Lower lobe of right lung (tissue), 2 donors: ENCODE measurements at places on chromosomes 1 and 21. TPM values are rescaled to one million over a fixed set of nuclear protein-coding genes. Genes with fewer than 3 reads are reported as not detected.

DNA sequence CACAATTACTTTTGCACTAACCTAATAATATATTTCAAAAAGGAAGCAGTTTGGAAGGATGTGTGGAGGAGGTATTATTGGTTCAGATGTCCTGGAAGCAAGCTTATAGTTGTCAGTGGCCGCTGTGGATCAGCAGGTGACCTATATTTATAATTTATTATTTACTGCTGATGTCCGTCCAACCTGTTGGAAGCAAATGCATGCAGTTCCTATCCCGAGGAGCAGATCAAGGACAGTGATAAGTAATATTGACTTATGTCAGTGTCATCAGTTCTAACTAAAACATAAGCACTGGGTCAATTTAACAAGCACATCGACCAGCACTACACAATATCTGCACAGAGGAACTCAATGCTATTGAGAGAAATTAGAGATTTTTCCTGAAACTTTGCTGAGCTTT, 270.1 kb downstream of the BRINP2 start:
- no peak for DNase-seq
- no peak overlapping the region for H3K4me3 ChIP-seq
- H3K36me3 ChIP-seq, result no peaks in the 10 kb centered on the region
- no peak overlapping the region for H3K27ac ChIP-seq
- H3K27me3 ChIP-seq, result no peaks in the 10 kb centered on the region
- no peaks in the 10 kb centered on the region for H3K4me1 ChIP-seq

- H3K36me3 ChIP-seq, result no peaks in the 10 kb centered on the region
- H3K27me3 ChIP-seq, result no peaks in the 10 kb centered on the region
- no peak overlapping the region for H3K27ac ChIP-seq
- no peak overlapping the region for H3K4me3 ChIP-seq
- H3K4me1 ChIP-seq, result peaks cover 4% of the 10 kb centered on the region
Observed at GRCh38 chr1:162008799-162009198, 14.9 kb downstream of the OLFML2B start.

- no peaks in the 10 kb centered on the region for H3K4me1 ChIP-seq
- H3K27me3 ChIP-seq, result no peaks in the 10 kb centered on the region
- no peak overlapping the region for H3K27ac ChIP-seq
- no peak for DNase-seq
Observed at GRCh38 chr1:75672108-75672507, 52.4 kb upstream of the ACADM start.

DNA sequence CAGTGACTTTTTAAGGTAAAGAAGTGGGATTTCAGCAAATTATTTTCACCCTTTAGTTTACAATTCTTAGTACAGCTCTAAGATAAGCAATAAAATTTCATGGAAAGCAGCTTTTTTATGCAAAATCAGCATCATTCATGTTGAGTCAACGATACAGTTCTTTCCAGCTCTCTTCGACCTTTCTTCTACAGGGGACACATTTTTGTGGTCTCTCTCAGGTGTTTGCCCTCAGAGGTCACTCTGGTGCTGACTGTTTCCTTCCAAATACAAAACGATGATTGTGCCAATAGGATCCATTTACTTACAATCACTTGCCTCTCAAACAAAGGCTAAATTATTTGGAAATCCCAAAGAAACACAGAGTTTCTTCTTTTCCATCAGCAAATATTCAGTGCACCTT, 51.0 kb downstream of the PSMG1 start:
- H3K36me3 ChIP-seq, result no peaks in the 10 kb centered on the region
- no peak for DNase-seq
- no peak overlapping the region for H3K4me3 ChIP-seq

- H3K36me3 ChIP-seq, result no peaks in the 10 kb centered on the region
- H3K4me3 ChIP-seq, result no peak overlapping the region
- peaks cover 30% of the 10 kb centered on the region for H3K4me1 ChIP-seq
- H3K27ac ChIP-seq, result no peak overlapping the region
- H3K27me3 ChIP-seq, result peaks cover 42% of the 10 kb centered on the region
- no peak for DNase-seq
Observed at GRCh38 chr1:31707711-31708110, 3.9 kb upstream of the COL16A1 start.

DNA sequence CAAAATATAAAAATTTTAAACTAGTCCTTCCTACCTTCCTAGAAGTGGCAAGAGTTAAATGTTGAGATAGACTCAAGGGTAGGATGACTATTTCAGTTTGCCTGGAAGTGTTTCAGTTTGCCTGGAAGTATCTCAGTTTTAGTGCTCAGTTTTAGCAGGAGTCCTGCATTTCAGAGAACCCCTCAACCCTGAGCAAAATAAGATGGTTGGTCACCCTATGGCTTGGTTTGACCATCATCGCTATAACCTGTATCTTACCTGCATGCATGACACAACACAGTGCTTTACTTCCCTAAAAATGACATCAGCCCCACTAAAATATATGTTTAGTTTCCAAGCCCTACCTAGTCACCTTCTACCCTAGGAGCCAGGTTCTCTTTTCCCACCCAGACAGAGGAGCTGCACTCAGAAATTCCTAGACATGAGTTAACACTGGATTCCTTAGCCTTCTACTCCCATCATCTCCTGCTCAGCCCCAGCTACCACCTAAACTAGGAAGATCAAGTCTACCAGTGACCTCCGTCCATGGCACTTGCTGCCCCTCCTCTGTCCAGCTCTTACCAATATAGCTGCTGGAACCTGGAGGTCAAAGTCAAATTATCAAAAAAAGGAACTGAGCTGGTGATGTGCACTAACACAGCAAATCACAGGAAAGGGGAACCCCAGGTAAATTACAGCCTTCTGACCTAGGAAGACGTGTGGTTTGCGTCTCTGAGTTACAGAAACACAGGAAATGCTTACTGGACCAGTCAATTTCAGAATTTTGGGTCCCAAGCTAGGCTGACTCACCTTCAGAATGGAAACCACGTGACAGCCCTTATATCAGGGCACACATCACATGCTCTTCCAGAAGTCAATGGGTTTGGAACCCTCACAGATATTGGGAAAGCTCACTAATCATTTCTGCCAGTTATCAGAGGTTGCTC, 2.2 kb upstream of the G0S2 start:
- no peaks in the 10 kb centered on the region for H3K27me3 ChIP-seq
- no peak for DNase-seq
- H3K4me3 ChIP-seq, result no peak overlapping the region
- H3K27ac ChIP-seq, result no peak overlapping the region
- H3K36me3 ChIP-seq, result no peaks in the 10 kb centered on the region
- H3K4me1 ChIP-seq, result peaks cover 36% of the 10 kb centered on the region

The GABRD gene
- 2.7 TPM for total RNA-seq

The SPRR2B gene
- total RNA-seq, result not detected

- H3K4me1 ChIP-seq, result peaks cover 48% of the 10 kb centered on the region
- DNase-seq, result no peak
- peaks cover 99% of the 10 kb centered on the region for H3K27me3 ChIP-seq
- no peaks in the 10 kb centered on the region for H3K36me3 ChIP-seq
Observed at GRCh38 chr1:90723590-90724108, 6.5 kb upstream of the BARHL2 start.

- H3K27me3 ChIP-seq, result no peaks in the 10 kb centered on the region
- no peak for DNase-seq
- peaks cover 40% of the 10 kb centered on the region for H3K36me3 ChIP-seq
- H3K4me1 ChIP-seq, result peaks cover 19% of the 10 kb centered on the region
- H3K27ac ChIP-seq, result no peak overlapping the region
- H3K4me3 ChIP-seq, result no peak overlapping the region
Observed at GRCh38 chr1:184822267-184822666, 67.6 kb upstream of the EDEM3 start.

- DNase-seq, result no peak
- H3K4me3 ChIP-seq, result no peak overlapping the region
- no peak overlapping the region for H3K27ac ChIP-seq
- no peaks in the 10 kb centered on the region for H3K4me1 ChIP-seq
- no peaks in the 10 kb centered on the region for H3K27me3 ChIP-seq
Observed at GRCh38 chr1:193931356-193931755, 744.9 kb upstream of the B3GALT2 start.

The ZBED6 gene
- total RNA-seq, result 33.4 TPM

GRCh38 chr1:59266927-59267293, 30.0 kb upstream of the FGGY start:
- no peak for DNase-seq
- H3K27me3 ChIP-seq, result no peaks in the 10 kb centered on the region
- no peaks in the 10 kb centered on the region for H3K36me3 ChIP-seq
- H3K27ac ChIP-seq, result no peak overlapping the region
- H3K4me3 ChIP-seq, result no peak overlapping the region
- no peaks in the 10 kb centered on the region for H3K4me1 ChIP-seq

The DDX20 gene
- 11.4 TPM for total RNA-seq

GRCh38 chr1:1779691-1780597, 1.7 kb upstream of the NADK start:
- peak overlapping the region; percentile 87 for H3K27ac ChIP-seq
- H3K27me3 ChIP-seq, result no peaks in the 10 kb centered on the region
- peak; percentile 82 for DNase-seq
- H3K4me3 ChIP-seq, result peak overlapping the region; percentile 87
- H3K4me1 ChIP-seq, result peaks cover 82% of the 10 kb centered on the region

GRCh38 chr1:200831091-200831490, 41.7 kb upstream of the GPR25 start:
- H3K4me1 ChIP-seq, result no peaks in the 10 kb centered on the region
- DNase-seq, result no peak
- no peaks in the 10 kb centered on the region for H3K27me3 ChIP-seq
- no peak overlapping the region for H3K4me3 ChIP-seq

DNA sequence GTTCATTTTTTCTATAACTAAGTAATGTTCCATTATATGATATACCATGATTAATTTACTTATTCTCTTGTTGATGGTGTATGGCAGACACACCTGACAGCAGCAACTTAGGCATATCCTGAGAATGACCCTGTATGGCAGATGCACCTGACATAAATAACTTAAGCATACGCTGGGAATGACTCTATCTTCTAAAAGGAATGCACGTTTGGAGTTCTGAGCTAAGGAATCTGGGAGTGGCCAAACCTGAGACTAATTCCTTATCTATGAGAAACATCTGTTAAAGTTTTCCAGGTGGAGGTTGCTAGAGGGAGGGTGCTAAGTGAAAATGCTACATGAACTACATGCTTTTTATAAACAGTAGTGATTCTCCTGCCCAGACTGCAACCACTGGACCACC, 96.7 kb upstream of the RGS18 start:
- no peak overlapping the region for H3K4me3 ChIP-seq
- DNase-seq, result no peak
- no peaks in the 10 kb centered on the region for H3K4me1 ChIP-seq
- H3K27ac ChIP-seq, result no peak overlapping the region

DNA sequence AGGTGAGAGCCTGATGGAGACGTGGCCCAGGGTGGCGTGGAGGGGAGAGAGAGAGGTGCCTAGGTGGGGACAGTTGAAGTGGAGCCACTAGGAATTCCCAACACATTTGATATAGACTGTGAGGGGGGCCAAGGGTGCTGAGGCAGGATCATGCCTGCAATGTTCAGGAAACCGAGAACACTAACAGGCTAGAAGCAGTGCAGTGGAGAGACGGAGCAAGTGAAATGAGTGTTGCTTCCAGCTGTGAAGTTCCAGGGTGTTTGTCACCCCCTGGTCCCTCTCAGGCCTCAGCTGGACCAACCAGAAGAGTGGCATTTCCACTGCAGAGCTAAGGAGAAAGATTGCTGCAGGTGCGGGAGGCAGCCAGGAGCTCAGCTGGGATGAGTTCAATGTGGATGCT, 127.1 kb downstream of the RIPK4 start:
- H3K27me3 ChIP-seq, result no peaks in the 10 kb centered on the region
- H3K36me3 ChIP-seq, result no peaks in the 10 kb centered on the region
- no peak overlapping the region for H3K4me3 ChIP-seq
- no peak overlapping the region for H3K27ac ChIP-seq
- H3K4me1 ChIP-seq, result no peaks in the 10 kb centered on the region

The RHOC gene
- total RNA-seq, result 126 TPM

GRCh38 chr1:38238294-38238693, 191.7 kb upstream of the POU3F1 start:
- H3K27me3 ChIP-seq, result no peaks in the 10 kb centered on the region
- no peaks in the 10 kb centered on the region for H3K4me1 ChIP-seq
- no peaks in the 10 kb centered on the region for H3K36me3 ChIP-seq
- DNase-seq, result no peak

DNA sequence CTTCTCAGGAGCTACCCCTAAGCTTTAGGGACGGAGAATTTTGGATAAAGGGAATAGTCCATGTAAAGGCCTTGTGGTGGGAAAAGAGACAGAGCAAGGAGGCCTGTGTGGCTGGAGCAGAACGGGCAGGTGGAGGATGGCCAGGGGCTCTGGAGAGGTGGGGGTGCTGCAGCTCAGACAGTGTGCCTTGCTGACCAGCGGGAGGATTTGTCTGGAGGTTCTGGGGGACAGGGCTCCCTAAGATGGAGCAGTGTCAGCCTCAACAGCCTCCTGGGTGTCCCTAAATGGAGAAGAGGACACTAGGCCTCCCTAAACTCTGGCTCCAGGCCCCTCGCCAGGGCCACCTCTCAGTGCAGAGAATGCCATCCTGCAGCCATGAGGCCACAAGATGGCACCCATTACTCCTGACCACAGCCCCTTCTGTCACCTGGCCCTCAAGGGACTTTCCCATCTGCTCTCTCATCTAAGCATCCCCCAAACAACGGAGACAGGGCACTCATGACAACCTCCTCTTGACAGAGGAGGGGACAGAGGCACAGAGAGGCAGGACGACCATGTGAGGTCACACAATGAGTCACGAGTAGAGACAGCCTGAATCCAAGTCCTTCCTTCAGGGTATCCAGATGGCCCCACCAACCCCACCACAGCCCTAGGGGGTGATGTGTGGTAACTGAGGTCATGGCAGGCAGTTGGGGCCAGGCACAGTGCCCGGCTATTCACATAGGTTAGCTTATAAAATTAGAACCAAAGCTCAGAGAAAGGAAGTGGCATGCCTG, 94.7 kb downstream of the DMRTB1 start:
- H3K36me3 ChIP-seq, result no peaks in the 10 kb centered on the region
- no peak overlapping the region for H3K4me3 ChIP-seq
- peak; percentile 28 for DNase-seq
- no peaks in the 10 kb centered on the region for H3K27me3 ChIP-seq

The JAM2 gene
- 36.2 TPM for total RNA-seq

- H3K27ac ChIP-seq, result peak overlapping the region; percentile 84
- H3K4me1 ChIP-seq, result peaks cover 54% of the 10 kb centered on the region
- DNase-seq, result peak; percentile 68
- H3K36me3 ChIP-seq, result no peaks in the 10 kb centered on the region
Observed at GRCh38 chr1:234969581-234970400, 158.8 kb downstream of the TOMM20 start.

DNA sequence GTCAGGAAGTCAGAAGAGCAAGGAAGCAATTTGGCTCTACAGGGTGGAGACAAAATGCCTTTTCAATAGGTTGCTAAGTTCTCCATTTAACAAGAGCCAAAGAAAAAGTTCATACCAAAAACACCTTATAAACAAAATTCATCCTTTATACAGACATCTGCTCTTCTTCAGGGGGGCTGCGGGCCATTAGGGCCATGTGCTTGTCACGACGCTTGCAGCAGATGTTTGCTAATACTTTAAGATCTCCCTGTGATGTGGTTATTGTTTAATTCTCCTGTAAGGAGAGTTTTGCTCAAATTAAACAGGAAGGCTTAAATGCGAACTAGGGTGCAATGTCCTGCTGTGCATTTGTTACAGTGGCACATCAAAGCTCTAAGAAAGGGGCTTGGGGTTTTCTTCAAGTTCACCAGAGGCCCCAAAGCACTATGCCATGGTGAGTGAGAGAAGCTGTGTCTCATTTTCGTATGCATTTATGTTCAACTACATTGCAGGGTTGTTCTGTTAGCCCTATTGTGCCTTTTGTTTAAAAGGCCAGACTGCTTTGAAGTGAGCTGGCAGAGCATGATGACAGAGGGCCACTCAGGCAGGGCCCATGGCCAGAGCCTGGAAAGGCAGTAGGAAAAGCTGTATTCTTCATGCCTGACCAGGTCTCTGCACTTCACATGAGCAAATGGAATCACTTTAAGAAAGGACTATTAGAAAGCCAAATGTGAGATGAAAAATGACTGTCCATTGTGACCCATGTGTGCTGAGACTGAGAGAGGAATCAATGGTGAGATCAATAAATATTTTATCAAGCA, 24.8 kb upstream of the NTPCR start:
- H3K27ac ChIP-seq, result no peak overlapping the region
- no peaks in the 10 kb centered on the region for H3K36me3 ChIP-seq
- no peak overlapping the region for H3K4me3 ChIP-seq
- no peaks in the 10 kb centered on the region for H3K27me3 ChIP-seq
- no peak for DNase-seq
